Activated naive CD4-positive, alpha-beta T cell treated with anti-CD3 and anti-CD28 coated beads, Interleukin-2, amount 10 ng/mL, durations not matched to agents 7 days and 5 days (primary cell): ENCODE measurements at places on chromosomes 2 and 18.

- peaks cover 20% of the 10 kb centered on the region for H3K27me3 ChIP-seq
- peaks cover 15% of the 10 kb centered on the region for H3K4me1 ChIP-seq
- no peak overlapping the region for H3K4me3 ChIP-seq
- DNase-seq, result no peak
- H3K27ac ChIP-seq, result no peak overlapping the region
- H3K36me3 ChIP-seq, result no peaks in the 10 kb centered on the region
Observed at GRCh38 chr18:46477425-46478011, 179.5 kb downstream of the LOXHD1 start.

DNA sequence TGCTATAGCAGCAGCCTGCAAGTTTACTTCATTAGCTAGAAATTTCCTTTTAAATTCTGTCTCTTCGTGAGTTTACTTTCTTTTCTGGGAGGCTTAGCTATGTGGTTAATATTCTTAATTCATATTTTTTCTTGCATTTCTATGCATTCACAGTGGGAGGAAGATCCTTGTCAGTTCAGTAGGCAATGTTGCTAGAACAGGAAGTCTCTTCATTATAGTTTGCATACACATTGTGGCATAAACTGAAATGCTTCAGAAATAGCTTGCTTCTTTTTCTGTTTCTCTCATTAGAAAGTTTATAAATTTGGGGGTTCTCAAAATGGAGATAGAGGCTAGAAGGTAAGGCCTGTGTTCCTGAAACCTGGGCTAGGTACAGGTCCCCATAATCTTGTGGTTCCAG, 8.1 kb upstream of the ARHGAP15 start:
- H3K36me3 ChIP-seq, result peaks cover 2% of the 10 kb centered on the region
- no peak for DNase-seq
- H3K4me1 ChIP-seq, result peaks cover 6% of the 10 kb centered on the region
- no peak overlapping the region for H3K27ac ChIP-seq
- no peaks in the 10 kb centered on the region for H3K27me3 ChIP-seq
- no peak overlapping the region for H3K4me3 ChIP-seq

DNA sequence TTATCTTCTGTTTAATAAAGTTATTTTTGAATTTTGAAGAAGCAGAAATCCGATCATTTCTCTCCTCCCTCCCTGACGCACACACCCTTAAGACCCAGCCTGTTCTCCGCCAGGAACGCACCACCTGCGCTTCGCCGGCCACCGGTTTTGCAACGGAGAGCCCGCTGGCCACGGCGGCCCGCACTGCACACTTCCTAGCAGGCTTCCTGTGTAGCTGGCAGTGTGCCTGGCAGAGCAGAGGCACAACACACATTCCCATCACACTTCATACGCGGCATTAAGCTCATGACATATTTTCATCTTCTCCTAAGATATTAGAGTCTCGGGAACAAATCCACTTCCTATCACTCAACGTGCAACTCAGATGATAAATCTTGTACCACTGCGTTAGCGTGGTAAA, 148.0 kb downstream of the HDAC4 start:
- no peak for DNase-seq
- no peaks in the 10 kb centered on the region for H3K27me3 ChIP-seq
- peaks cover 73% of the 10 kb centered on the region for H3K4me1 ChIP-seq
- H3K4me3 ChIP-seq, result peak overlapping the region; percentile 15

DNA sequence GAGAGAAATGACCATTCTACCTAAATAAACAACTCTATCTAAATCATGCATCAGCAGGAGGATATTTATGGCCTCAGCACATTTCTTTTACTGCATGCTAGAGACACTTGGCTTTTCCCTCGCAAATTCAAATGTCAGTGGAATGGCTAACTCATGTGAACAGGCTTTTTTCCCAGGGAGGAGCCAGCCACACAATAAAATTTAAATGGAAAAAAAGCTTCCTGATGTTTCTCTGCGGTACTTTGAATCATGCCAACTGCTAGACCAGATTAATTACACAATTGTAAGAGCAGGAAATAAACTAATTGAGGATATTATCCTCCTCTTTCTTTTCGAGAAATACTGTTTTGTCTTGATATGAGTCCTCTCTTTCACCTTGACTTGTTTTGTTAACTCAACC, 676.3 kb downstream of the IRS1 start:
- H3K27me3 ChIP-seq, result no peaks in the 10 kb centered on the region
- H3K4me1 ChIP-seq, result no peaks in the 10 kb centered on the region
- H3K4me3 ChIP-seq, result no peak overlapping the region
- H3K27ac ChIP-seq, result no peak overlapping the region
- DNase-seq, result no peak

DNA sequence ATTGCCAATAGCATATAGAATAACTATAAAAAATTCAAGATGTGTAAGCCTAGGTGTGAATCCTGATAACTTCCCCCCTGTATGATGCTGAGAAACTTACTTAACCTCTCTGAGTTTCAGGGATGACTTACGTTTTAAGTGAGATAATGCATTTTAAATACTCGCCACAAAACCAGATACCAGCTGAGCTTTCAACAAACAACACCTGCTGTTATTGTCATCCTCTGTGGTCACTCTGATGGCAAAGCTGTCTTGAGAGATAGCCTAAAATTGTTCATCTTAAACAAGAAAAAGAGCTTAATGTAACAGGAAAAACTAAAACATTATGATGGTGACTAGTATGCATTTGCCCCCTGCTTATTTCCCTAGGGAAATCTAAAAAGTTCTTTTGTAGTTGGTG, 131.5 kb downstream of the RAD51AP2 start:
- no peaks in the 10 kb centered on the region for H3K4me1 ChIP-seq
- H3K36me3 ChIP-seq, result no peaks in the 10 kb centered on the region
- no peak overlapping the region for H3K27ac ChIP-seq
- no peak for DNase-seq
- H3K27me3 ChIP-seq, result no peaks in the 10 kb centered on the region

DNA sequence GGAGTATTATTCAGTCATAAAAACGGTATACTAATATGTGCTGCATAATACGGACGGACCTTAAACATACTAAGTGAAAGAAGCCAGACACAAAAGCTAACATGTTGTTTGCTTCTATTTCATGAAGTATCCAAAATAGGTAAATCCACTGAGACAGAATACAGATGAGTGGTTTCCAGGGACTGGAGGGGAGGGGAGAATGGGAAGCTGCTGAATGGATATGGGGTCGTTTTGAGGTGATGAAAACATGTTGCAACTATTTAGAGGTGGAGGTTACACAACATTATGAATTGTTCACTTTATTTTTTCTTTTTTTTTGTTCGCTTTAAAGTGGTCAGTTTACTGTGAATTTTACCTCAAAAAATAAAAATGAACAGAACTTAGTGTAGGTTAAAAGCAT, 52.9 kb downstream of the RAB10 start:
- no peaks in the 10 kb centered on the region for H3K27me3 ChIP-seq
- no peak for DNase-seq
- H3K36me3 ChIP-seq, result peaks cover 19% of the 10 kb centered on the region

DNA sequence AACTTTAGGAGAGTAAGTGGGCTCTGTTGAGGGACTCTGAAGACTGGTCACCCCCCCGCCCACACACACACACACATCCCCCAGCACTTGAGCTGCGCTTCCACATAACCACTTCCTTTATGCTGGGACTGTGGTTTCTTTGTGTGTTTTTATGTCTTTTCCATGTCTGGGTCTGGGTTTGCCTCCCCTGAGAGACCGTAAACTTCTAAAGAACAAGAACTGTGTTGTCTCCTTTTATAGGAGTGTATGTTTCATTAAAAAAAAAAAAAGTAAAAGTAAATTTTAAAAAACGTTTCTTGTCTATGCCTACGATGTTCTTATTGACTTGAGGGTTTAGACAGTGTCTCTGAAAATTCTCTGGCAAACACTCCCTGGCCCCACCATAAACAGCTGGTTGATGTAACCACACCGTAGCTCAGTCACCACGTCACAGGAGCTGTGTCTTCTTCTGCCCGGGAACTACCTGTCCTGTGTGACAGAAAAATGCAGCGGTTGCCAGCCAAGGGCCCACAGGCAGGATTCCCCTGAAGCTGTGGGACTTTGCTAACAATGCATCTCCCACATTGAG, 68.0 kb downstream of the KLHL29 start:
- H3K4me1 ChIP-seq, result peaks cover 39% of the 10 kb centered on the region
- H3K27me3 ChIP-seq, result peaks cover 50% of the 10 kb centered on the region

DNA sequence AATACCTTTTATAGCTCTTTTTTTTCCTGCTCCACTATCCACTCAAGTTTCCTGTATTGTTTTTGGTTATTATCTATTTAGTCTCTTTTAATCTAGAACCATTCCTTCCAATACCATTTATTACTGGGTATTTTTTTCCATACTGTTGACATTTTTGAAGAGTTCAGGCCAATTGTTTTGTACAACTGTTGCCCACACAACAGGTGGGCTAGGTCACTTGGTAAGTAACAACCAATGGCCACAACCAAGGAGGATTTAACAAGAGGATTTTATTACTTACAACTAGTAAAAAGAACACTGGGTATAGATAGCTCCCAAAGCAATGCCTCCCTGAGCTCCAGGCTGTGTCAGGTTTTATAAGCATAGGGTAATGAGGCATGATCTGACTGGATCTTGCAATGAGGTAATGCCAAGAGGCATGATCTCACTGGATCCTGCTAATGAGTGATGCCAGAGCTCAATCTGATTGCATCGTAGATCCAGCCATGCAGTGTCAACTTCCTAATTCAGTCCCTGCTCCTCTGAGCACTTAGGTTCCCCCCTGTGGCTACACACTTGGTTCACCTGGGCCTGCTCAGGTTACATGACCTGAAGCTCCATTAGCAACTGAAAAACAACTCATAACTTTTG, 7.1 kb upstream of the CEP68 start:
- peaks cover 25% of the 10 kb centered on the region for H3K4me1 ChIP-seq
- peaks cover 2% of the 10 kb centered on the region for H3K27me3 ChIP-seq
- peaks cover 16% of the 10 kb centered on the region for H3K36me3 ChIP-seq
- no peak overlapping the region for H3K27ac ChIP-seq

GRCh38 chr2:131488306-131489205, 3.6 kb downstream of the MZT2A start:
- no peaks in the 10 kb centered on the region for H3K27me3 ChIP-seq
- no peak overlapping the region for H3K4me3 ChIP-seq
- no peak for DNase-seq
- H3K36me3 ChIP-seq, result peaks cover 27% of the 10 kb centered on the region

DNA sequence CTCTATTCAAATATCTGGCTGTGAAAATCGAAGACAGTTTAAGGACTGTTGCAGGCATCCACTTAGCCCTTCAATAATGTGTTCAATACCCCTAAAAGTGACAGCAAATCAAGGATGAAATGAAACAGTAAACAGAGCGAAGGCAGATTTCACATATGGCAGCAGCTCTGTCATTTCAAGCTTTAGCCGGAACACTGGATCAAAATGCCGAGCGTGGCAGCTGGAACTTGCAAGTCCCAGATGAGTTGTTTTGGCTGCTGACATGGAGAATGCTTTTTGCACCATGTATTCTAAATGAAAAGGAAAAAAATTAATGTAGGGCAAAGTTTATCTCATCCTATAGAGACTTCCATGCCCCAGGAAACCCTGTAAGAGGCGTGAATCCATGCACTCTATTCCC, 18.0 kb downstream of the LRRC30 start:
- H3K27me3 ChIP-seq, result no peaks in the 10 kb centered on the region
- DNase-seq, result no peak

- no peaks in the 10 kb centered on the region for H3K27me3 ChIP-seq
- DNase-seq, result no peak
- no peak overlapping the region for H3K4me3 ChIP-seq
- no peak overlapping the region for H3K27ac ChIP-seq
- no peaks in the 10 kb centered on the region for H3K36me3 ChIP-seq
- no peaks in the 10 kb centered on the region for H3K4me1 ChIP-seq
Observed at GRCh38 chr2:6089474-6089873, 397.3 kb downstream of the SOX11 start.

DNA sequence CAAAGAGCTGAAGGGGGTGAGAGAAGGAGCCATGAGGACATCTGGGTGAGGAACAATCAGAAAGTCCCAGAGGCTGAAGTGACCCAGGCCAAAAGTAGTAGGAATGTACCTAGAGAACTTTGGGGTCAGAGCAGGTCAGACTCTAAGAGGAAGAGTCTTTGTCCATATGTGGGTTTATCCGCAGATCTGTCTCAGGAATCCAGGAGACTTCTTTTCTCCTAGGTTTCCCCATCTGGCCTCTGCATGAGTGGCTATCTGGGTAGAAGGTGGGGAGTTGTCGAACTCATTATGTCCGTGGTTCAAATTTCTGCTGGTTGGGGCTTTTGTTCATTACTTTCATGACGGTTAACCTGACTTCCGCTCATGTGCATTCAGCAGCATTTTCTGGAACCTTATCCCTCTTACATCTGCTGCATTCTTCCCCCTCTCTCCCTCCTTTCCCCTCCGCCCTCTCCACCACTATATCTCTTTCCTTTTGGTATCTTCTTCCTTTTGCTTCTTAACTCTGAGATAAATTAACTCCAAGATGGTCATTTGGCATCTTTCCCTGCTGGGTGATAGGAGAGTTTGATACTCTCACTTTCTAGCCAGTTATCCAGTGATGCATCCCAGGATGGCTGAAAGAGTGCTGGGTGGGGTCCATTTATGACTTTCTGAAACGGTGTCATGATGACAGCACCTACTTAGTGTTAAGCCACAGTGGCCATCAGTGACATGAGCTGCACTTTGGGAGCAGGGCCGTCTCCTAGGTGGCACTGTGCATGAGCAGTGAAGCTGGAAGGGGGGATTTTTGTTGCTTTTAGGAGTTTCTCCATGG, 2.1 kb downstream of the LIPG start:
- no peak overlapping the region for H3K27ac ChIP-seq
- H3K27me3 ChIP-seq, result peaks cover 87% of the 10 kb centered on the region
- H3K36me3 ChIP-seq, result no peaks in the 10 kb centered on the region

GRCh38 chr2:241945311-241945710, 75.8 kb downstream of the RTP5 start:
- H3K4me1 ChIP-seq, result no peaks in the 10 kb centered on the region
- H3K27me3 ChIP-seq, result no peaks in the 10 kb centered on the region
- no peak overlapping the region for H3K4me3 ChIP-seq
- H3K27ac ChIP-seq, result no peak overlapping the region

DNA sequence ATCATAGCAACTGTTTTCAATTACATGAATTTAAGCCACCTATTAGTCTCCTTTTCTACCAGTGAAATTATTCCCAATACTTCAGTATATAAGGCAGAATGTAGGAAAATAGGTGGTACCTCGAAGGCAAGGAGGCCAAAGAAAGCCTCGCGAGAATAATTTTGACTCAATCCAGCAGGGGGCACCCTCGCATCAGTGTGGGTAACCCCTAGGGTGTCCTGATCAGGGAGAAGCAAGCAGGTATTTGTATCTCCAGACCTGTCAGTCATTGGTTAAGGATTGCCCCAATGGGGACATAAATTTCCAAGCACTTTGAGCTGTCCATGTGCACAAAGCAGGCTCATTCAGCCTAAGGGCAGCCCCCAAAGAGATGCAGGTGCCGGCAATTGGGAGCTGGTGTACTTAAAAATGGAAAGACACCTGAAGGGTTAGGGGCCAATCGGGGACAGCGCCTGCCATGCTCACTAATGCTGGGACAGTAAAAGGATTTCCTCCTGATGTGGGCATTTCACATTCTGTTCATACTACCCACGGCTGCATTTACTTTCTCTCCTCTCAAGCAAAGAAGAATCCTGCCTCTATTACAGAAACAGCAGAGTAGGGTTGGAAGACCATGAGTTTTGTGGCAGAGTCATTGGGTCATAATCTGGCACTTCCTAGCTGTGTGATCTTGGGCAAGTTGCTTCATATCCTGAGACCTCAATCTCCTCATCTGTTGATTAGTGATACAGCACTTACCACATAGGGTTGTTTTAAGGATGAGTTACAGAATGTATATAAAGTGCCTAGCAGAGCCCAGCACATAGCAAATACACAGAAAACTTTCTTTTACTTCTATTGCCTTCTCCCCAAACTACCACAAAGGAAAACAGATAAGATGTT, 136.1 kb downstream of the ICOS start:
- H3K27me3 ChIP-seq, result peaks cover 5% of the 10 kb centered on the region
- no peak overlapping the region for H3K27ac ChIP-seq
- peak; percentile 81 for DNase-seq
- no peak overlapping the region for H3K4me3 ChIP-seq
- no peaks in the 10 kb centered on the region for H3K4me1 ChIP-seq
- no peaks in the 10 kb centered on the region for H3K36me3 ChIP-seq
